ENCODE measurements at places on chromosomes 7 and 10.

- peak; percentile 63 for DNase-seq
Measured at GRCh38 chr7:131188367-131189339, 139.0 kb upstream of the MKLN1 start.

DNA sequence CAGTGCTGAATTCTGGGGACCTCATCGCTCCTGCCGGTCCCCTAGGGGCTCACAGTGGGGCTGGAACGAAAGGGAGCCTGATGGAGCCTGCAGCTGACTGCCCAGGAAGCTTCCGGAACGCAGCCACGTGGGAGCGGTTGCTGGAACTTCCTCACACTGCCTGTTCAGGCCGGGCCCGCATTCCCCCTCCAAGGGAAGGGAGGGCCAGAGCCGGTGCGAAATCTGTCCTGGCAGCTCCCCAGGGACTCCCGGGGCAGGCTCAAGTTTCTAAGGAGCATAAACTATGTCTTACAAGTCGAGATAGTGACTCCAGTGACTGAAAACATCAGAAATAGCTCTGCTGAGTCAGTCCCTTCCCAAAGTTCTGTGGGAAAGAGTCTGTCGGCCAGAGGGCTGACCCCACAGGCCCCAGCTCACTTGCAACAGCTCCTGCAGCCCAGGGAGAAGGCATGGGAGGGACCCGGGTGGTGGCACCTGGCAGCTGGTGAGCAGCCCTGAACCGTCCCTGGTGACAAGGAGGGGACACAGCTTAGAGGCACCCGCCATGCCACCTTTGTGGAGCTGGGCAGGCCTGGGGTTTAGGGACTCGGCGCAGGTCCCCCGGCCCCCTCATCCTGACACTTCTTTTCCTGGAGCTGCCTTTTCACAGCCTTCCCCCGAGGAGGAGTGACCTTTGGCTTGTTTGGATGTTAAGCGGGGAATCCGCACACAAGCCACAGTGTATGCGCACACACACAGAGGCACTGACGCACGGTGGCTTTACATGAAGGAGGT, 47.6 kb downstream of the PDGFA start:
- DNase-seq: no peak

DNA sequence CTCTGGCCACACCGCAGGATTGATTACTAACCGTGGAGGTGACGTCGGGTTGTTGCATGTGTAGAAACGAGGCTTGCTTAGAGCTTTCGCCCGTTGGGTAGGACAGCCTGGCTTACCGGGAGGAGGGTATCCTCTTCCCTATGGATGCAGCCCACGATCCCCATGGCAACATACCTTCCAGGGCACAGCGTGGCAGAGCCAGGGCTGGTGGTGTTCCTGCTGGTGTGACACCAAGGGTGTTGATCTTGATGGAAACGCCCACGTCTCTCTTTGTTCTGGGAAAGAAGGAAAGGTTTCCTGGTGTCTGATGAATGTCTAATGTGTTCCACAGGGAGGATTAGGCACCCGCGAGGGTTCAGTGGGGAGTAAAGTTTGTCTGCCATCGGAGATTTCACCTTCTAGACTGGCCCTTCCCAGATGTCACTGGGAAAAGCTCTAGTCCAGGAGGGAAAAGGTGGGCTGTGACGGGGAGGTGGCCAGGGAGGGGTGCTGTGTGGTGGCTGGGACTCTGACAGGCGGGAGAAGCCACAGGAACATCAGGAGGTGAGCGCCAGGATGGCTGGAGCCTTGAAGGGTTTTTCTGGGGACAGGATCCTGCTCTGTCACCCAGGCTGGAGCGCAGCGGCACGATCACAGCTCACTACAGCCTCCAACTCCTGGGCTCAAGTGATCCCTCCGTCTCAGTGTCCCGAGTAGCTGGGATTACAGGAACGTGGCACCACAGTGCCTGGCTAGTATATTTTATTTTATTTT, 102.1 kb downstream of the CUX1 start:
- no peak for DNase-seq

GRCh38 chr10:8304861-8305260, 250.4 kb downstream of the GATA3 start:
- no peak for DNase-seq

- DNase-seq: no peak
Measured at GRCh38 chr10:5944389-5945189, 32.8 kb downstream of the IL15RA start.

DNA sequence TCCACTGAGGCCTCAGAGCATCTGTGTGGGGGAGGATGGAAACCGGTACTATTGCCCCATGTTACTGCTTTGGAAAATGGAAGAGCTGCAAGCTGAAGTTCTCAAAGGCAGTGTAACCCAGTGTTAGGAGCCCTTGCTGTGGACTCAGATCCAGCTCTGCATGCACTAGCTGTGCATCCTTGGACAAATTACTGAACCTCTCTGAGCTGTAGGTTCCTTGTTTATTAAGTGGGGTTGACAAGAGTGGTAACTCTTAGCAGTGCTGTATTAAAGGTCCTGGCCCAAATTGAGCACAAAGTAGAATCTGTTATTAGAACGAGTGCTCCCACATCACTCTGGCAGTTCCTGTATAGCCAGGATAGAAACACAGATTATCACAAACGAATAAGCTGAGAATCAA, 234.2 kb downstream of the USP6NL start:
- no peak for DNase-seq

- no peak for DNase-seq
Measured at GRCh38 chr10:49010295-49010694, 70.7 kb upstream of the LRRC18 start.

DNA sequence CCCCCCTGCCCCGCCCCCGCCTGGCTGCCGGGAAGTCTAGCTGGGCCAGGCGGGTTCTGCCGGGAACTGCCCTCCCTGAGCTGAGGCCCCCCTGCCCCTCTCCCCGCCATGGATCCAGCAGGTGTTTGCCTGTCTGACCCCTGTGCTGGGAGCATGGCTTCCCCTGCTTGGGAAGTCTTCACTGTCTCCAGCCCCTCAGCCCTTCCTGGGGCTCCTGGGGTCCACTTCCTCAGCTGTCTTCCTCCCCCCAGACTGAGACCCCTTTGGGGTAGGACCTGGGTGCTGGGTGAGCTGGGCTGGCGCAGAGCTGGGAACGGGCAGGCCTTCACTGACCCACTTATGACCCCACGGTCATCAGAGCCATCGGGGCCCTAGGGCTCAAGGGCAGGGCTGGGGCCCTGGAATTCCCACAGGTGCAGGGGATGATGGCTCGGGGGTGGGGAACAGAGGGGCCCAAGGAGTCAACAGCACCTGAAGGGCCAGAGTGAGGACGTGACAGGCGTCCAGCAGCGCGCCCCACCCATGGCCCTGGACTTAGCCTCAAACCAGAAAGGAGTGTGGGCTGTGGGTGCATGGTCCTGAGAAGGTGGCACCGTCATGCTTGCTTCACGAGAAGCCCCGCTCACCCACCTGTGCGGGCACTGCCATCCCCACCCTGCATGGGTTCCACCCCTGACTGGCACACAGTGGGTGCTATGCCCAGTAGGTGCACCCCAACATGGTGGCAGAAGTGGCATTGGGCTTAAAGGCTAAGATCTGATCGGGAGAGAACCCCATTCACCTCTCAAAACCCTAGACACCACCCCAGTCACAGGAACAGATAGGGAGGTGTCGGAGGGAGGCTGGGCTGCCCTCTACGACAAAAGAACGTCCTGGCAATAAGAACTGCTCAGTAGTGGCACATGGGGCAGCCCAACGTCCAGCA, 16.2 kb upstream of the TNRC18 start:
- DNase-seq: no peak

GRCh38 chr7:91226411-91226810, 37.8 kb upstream of the FZD1 start:
- DNase-seq: no peak

DNA sequence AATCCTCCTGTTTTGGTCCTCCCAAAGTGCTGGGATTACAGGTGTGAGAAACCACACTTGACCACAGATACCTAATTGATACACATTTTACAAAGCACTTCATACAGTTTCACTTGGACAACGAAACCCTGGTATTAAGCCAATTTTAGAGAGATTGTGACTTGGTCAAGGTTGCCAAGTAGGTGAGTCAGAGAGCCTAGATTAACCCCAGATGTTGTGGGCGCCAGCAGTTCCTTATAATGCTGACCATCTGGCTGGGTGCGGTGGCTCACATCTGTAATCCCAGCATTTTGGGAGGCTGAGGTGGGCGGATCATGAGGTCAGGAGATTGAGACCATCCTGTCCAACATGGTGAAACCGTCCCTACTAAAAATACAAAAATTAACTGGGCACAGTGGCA, 4.9 kb upstream of the PHKG1 start:
- no peak for DNase-seq

GRCh38 chr7:94540428-94540827, 30.8 kb downstream of the CASD1 start:
- no peak for DNase-seq

- no peak for DNase-seq
Measured at GRCh38 chr10:103476046-103476768, 2.8 kb downstream of the CALHM3 start.

GRCh38 chr7:28163949-28164348, 16.6 kb downstream of the JAZF1 start:
- DNase-seq: no peak

GRCh38 chr7:2764621-2765020, 76.6 kb downstream of the AMZ1 start:
- DNase-seq: no peak

- DNase-seq: no peak
Measured at GRCh38 chr10:80524190-80524909, 13.4 kb upstream of the SH2D4B start.

- peak; percentile 45 for DNase-seq
Measured at GRCh38 chr7:28296571-28297483, 115.5 kb upstream of the CREB5 start.

- no peak for DNase-seq
Measured at GRCh38 chr7:132150711-132151110, 425.6 kb downstream of the PLXNA4 start.

DNA sequence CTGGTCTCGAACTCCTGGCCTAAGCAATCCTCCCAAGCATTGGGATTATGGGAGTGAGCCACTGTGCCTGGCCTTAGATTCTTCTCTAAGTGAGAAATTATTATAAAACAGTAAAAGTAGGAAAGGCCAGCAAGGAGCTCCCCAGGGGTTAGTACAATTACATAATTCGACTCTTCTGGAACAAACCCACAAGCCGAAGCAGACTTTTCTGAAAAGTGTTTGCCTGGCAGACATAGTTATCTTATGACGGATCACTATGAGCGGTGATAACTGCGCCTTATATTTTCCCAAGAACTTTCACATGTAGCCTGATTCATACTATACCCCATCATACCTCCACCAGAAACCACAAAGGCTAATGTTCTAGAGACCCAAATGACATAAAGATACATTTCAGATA, 30.2 kb upstream of the SH3PXD2A start:
- no peak for DNase-seq

GRCh38 chr10:49117376-49118070, 2.2 kb upstream of the VSTM4 start:
- no peak for DNase-seq

DNA sequence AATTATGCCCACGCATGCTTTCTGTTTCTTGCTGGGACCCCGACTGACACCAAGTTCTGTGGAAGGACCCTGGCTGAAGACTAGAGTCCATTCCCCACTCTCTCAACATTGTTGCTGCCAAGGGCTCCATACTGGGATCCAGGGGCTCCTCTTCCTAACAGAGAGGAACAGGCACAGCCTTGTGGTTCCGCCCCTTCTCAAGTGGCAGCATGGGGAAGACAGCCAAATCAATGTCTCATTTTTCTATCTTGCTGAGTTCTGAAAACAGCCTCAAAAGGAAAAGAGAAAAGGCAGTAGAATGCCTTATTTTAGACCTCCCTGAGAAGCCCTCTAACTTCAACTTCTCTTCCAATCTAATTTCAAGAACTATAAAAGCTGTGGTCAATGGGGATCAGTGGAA, 23.7 kb upstream of the LAMB1 start:
- DNase-seq: no peak

- no peak for DNase-seq
Measured at GRCh38 chr7:1931256-1931950, 261.3 kb downstream of the ELFN1 start.

DNA sequence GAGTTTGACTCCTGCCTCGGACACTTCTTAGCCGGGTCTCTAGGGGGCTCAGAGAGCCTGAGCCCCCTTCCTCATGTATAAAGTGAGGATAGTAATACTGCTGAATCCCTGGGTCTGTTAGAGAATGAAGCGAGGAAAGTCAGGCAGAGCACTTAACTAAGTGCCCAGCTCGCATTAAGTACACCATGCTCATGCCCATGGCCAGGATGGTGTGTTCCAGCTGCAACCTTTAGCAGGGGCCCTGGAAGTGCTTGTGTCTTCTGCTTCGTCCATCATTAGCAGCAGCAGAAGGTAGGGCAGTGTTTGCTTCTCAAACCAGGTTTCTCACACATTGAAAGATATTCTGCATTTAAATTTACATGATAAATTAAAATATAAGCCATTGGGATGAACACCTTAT, 27.3 kb upstream of the WDFY4 start:
- DNase-seq: no peak

- no peak for DNase-seq
Measured at GRCh38 chr7:114102131-114102530, 183.3 kb upstream of the PPP1R3A start.

DNA sequence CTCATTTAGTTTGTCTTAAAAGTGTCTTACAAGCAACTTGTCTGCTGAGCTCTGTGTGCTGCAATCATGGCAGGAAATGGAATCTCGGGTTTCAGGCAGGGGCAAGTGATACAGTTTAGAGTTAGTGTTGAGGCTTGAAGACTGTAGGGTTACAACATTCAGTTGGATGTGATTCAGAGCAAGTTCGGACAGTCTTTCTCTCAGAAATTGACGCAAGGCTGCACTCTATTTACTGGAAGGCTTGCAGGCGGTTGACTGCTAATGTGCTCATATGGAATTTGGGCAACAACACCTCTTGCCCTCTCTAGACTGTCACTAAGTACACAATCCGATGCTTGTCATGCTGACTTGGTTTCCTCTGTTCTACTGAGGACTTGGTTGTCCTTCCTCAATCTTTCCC, 161.7 kb upstream of the BMPER start:
- no peak for DNase-seq

- no peak for DNase-seq
Measured at GRCh38 chr7:30163231-30163894, 28.6 kb downstream of the MTURN start.

DNA sequence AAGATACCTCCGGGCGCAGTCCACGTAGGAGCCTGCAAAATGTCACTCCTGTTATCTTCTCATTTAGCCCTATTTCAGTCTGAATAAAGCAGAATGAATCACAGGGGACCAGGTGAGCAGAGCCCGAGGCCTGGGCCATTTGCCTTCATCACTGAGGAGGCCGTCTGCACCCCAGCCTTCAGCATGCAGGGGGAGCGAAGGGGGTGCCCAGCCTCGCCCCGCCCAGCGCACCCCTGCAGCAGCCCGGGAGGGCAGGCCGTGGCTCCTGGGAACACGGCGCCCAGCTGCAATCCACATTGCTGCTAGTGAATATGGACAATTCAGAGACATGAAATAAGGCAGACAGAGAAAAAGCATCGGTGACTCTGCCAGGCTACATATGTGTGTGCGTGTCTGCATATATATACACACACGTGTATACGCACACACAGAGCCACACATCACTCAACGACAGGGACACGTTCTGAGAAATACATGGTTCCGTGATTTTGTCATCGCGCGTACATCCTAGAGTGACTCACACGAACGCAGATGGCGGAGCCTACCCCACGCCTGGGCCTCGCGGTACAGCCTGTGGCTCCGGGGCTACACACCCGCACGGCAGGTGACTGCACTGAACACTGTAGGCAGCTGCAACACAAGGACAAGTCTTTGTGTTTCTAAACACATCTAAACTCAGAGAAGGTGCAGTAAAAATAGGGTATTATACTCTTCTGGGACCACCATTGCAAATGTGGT, 15.2 kb upstream of the ELFN1 start:
- no peak for DNase-seq
